ENCODE measurements at places on chromosomes 5 and 9.

DNA sequence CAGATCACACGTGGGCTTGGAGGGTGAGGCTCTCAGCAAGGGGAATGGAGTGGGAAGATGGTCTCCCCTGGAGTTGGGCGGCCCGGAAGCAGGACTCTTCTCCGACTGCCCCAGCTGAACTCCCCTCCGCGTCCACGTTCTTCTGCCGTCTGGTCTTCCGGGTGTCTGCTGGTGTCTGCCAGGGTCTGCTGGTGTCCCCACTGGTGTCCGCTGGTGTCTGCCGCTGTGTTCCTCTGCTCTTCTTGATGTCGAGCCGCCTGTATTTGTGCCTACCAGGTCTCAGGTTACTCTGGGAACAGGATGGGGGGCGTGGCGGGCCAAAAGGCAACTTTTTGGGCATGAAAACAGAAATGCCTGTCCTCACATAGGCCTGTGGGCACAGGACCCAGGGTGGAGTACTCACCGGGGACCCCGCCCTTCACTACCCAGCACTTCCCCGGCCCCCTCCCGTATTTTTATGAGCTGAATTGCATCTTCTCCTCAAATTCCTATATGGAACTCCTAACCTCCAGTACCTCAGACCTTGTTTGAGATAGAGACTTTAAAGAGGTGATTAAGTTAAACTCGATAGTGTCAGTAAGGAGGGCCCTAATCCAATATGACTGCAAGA, 675.4 kb downstream of the SEMA5A start:
- no peak for DNase-seq

GRCh38 chr9:110316261-110317075, 21.2 kb downstream of the TXNDC8 start:
- DNase-seq: no peak

DNA sequence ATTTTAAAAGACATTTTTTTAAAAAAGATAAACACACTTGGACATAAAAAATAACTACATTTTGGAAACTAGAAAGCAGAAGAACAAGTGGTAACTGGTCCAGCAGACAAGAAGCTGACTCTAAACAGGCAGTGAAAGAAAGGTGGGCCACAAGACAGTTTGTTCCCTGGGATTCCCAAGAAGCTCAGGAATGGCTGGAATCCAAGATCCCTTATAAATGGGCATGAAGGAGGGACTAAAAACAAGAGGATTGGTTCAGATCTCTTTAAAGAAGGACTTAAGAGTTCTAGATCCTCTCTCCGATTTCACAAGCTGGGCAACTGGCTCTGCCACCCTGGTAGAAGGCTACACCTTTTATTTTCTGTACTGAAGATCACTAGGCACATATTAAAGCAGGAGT, 102.8 kb downstream of the ARL15 start:
- no peak for DNase-seq

- no peak for DNase-seq
Observed at GRCh38 chr5:94627191-94627590, 8.7 kb downstream of the SLF1 start.
